NCI-H2227 treated with DMSO at 0.1 percent for 48 hours (cell line): ENCODE measurements at places on chromosomes 5 and 9.

DNA sequence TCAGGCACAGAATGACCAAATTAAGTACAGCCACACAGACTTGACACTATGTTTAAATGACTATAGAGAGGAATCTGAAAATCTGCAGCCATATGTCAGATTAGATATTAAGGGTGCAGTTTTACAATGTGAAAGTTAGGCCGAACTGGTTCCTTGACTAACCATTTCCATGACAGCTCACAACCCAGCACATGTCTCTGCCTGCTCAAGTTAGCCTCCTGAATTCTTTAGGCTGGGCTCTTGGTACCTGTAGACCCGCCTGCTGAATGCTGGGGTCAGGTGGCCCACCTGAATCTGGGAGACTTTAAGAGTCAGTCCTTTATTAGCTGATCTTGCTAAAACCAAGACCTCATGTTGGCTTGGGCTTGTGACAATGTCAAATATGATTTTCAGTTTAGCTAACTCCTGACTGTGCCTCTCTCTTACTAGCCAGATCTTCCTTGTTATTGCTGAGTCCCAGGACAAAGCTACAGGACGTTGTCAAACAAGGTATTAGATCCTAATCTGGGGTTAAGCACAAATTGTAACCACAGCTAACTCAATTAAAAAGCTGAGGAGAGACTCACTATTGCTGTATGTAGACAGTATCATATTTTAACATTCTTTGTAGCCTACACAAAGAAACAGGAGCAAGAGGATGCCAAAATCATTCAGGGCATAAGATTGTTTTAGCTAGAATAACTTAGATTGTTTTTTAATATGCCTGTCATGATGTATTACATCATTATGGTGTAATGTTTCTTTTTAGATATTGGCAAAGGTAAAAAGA is 490.9 kb downstream of the SEMA5A start:
- DNase-seq, result no peak

DNA sequence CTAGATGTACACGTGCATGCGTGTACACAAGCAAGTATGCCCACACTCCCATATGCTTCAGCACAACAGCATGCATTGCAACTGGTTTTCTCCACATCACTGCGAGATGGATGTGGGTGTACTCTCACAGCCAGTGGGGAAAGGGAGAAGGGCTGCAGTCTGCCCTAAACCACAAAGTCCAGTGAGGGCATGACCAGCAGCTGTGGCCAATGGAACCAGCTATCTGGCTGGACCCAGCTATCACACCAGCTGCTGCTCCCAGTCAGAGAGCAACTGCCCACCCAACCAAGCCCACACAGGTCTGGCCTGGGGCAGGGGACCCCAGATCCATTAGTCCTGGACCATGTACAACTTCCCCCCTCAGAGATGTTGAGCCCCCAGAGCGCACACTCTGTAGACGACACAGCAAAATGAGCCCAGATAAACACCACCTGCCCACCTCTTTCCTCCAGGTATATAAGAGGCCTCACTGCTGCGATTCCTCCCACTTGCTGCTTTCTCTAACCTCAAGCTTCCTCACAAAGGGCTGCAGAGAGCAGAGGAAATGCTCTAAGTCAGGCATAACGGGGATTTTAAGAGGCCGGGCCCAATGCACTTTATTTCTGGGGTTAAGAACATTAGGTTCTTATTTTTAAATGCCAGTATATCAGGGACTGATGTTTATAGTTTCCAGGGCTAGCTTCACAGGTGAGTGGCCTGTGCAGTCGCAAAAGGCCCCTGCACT is 39.0 kb downstream of the SHB start:
- DNase-seq, result no peak

GRCh38 chr9:118529210-118529609 is 825.0 kb downstream of the TLR4 start:
- no peak for DNase-seq

GRCh38 chr5:80867233-80867632 is 92.9 kb upstream of the RASGRF2 start:
- DNase-seq, result no peak

- no peak for DNase-seq
These were observed 33.2 kb downstream of the FAT2 start for GRCh38 chr5:151557951-151558350.

- no peak for DNase-seq
These were observed 4.5 kb downstream of the CAMK4 start for GRCh38 chr5:111228520-111229220.

- no peak for DNase-seq
These were observed 73.3 kb upstream of the PCSK1 start for GRCh38 chr5:96506376-96506775.

DNA sequence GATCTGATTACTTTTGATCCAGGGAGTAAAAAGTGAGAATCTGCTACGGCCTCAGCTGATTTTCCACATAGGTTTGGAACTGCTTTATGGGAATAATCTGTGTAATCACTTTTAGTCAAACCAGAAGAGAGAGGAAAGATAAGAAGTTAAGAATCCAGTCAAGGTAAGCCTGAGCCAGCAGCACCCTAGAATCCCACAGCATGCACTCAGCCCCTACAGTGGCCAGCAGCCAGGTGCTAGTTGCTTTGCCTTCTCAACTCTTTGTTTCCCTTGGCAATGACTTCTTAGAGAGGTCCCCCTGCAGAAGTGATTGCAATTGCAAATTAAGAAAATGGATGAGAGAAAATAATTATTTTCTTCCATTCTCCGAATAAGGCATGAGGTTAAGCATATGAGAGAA is 59.7 kb upstream of the TMED7 start:
- DNase-seq, result no peak

DNA sequence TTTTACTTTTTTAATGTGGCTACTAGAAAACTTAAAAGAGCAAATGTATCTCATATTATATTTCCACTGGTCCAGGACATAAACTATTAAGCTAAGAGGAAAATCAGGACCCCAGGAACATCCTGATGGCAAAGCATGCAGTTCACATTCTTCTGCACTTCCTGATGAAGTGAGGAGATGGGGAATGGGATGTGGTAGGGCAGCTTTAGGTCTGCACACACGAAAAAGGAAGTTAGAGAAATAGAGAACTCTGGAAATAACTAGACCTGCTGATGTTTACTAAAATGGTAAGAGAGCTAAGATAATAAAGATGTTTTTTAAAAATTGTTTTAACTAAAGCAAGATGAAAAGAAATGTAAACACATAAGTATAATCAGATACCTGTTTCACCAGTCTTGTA is 39.7 kb upstream of the NIPBL start:
- DNase-seq, result no peak

- DNase-seq, result no peak
These were observed 374.3 kb downstream of the EBF1 start for GRCh38 chr5:158725297-158725851.

- DNase-seq, result no peak
These were observed 6.3 kb downstream of the CRHBP start for GRCh38 chr5:76958991-76959767.

DNA sequence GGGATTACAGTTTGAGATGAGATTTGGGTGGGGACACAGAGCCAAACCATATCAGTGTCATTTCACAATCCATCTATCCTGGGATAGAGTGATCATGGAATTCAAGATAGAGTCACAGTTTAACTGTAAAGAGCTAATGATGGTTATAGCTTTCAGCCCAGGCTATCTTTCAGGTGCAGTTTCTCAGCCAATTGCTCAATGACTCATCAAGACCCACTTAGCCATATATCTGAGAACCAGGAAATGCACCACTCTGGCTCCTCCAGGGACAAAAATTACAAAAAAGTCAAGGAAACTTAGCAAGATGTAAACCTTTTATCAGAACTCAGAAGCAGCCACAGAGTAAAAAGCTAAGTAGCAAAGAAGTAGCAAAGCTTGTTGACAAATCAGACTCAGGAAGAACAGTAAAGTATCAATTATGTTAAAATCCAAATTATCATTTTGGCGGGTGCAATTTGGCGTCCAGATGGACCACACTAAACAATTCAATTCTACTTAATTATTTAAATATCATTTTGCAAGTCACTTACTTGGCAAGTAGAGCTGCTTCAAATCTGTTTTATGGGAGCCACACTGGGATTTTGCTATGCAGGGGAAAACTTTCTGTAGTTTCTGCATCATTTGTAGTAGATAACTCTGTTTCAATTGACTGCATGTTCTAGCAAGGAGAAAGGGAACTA is 169.4 kb downstream of the TLE1 start:
- no peak for DNase-seq

DNA sequence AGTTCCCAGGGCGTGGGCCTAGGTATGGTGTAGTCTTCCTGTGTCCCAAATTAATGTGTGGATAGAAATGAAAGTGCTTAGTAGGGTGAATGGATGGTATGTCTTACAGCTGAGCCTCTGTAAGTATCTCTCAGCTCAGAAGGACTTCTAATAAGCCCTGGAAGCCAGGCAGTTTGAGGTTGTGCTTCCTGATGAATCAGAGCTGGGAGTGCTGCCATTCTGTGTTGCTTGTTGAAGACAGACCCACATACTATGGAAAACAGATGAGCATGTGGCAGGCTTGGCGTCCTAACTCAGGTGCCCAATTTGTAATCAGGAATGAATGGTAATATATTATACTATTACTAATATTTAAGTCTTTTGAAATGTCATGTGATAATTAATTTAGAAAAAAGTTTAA is 69.8 kb downstream of the CMYA5 start:
- no peak for DNase-seq

DNA sequence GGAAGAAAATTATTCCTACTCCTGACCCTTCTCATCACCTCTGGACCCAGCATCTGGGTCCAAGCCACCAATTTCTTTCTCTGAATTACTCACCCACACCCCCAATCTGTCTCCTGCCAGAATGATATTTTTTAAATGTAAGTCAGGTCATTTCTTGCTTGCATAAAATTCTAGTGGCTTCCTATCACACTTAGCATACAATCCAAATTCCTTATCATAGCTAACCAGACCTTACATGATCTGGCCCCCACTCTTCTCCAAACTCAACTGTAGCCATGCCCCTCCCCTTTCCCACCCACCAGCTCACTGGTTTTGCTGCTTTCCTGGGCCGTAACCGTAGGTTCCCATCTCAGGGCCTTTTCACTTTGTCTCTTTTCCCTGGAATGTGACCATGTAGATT is 15.2 kb downstream of the HTR4 start:
- no peak for DNase-seq

GRCh38 chr9:109418827-109419226 is 79.3 kb downstream of the PTPN3 start:
- no peak for DNase-seq

- DNase-seq, result peak; percentile 48
These were observed 23.8 kb upstream of the ZNF622 start for GRCh38 chr5:16489322-16489791.

DNA sequence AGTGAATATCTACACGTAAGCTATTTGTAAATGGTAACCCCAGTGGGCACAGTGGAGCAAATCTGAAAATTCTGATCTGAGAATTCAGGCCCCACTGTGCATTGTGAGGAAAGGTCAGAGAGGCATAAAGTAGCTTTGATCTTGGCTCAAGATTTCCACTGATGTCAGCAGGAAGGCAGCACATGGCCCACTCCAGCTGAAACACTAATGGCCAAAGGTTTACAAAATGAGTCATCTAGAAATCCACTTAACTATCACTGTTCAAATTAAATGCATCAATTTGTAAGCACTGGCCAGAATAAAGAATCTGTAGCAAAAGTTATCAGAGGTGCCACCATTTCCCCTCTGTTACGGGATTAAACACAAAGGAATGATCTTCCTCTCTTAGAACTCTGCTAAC is 191.6 kb downstream of the C9orf152 start:
- DNase-seq, result no peak

- DNase-seq, result no peak
These were observed 171.2 kb downstream of the CWC27 start for GRCh38 chr5:64939772-64940510.

DNA sequence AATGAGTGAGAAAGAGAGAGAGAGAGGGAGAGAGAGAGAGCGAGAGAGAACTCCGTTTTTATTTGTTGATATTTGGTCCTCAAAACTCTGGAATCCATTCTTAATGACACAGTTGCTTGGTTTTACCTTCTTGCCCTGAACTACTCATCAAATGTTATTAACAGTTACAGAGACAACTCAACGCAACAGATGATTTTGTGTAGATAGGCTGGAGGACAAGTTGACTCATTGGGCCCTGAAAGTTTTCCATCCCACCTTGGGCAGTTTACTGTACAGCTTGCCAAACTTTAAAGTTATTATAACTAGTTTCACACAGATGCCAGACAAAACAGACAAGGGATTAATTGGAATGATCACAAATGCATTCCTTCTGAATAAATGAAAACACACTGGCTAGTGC is 339.9 kb downstream of the ARL15 start:
- DNase-seq, result no peak

GRCh38 chr9:137070906-137071275 is 534 bp upstream of the SAPCD2 start:
- DNase-seq, result no peak

- DNase-seq, result no peak
These were observed 234.2 kb upstream of the RFX3 start for GRCh38 chr9:3760031-3760430.
